T-helper 9 cell (primary cell): ENCODE measurements at places on chromosomes 16 and 17.

GRCh38 chr16:23496821-23497542 lies 13.3 kb downstream of the GGA2 start:
- no peak for DNase-seq

DNA sequence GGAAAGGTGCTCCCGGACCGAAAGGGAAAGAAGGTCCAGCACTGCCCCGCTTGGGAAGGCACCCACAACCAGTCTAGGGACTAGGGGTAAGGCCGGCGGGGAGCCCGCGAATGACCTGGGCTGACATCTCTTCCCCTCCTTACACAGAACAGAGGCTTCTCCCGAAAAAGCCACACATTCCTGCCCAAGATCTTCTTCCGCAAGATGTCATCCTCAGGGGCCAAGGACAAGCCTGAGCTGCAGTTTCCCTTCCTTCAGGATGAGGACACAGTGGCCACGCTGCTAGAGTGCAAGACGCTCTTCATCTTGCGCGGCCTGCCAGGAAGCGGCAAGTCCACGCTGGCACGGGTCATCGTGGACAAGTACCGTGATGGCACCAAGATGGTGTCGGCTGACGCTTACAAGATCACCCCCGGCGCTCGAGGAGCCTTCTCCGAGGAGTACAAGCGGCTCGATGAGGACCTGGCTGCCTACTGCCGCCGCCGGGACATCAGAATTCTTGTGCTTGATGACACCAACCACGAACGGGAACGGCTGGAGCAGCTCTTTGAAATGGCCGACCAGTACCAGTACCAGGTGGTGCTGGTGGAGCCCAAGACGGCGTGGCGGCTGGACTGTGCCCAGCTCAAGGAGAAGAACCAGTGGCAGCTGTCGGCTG lies 1.5 kb downstream of the CNP start:
- DNase-seq: no peak

DNA sequence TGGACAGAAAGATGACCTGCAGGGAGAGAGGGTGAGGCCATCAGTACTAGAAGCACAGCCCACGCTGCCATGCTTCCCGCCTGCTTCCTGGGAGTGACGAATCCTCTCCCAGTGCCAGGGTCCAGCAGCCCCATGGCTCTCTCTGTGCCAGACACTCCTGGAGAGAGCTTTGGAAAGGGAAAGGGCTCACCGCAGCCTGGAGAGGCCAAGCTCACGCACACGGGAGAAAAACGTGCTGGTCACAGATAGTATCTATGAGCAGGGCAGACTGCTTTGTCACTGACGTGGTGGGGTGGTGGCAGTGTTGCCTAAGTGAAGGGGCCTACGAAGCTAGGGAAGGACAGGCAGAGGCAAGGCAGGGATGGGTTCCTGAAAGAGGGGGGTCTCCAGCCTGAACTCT lies 5.4 kb downstream of the WBP2 start:
- DNase-seq: no peak

GRCh38 chr17:27577121-27577761 lies 53.7 kb upstream of the LGALS9 start:
- no peak for DNase-seq

- no peak for DNase-seq
Observed at GRCh38 chr16:69711115-69711740, 15.1 kb downstream of the NQO1 start.

DNA sequence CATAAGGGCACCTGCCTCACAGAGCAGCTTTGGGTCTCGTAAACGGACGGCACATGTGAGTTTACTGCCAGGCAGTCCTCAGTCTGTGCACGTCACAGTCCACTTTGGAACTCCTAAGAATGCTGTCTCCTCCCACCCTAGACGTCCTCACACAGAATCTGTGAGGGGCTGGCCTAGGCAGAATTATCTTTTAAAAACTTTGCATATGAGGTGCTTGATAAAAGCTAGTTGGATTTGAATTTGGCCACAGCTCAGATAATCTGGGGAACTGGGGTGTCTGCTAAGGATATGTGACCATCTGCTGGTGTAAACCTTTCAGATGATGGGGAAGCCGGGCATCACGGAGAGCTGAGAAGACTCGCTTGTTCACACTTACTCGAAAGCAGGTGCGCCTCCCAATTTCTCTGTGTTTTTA lies 64.4 kb downstream of the METRNL start:
- no peak for DNase-seq

DNA sequence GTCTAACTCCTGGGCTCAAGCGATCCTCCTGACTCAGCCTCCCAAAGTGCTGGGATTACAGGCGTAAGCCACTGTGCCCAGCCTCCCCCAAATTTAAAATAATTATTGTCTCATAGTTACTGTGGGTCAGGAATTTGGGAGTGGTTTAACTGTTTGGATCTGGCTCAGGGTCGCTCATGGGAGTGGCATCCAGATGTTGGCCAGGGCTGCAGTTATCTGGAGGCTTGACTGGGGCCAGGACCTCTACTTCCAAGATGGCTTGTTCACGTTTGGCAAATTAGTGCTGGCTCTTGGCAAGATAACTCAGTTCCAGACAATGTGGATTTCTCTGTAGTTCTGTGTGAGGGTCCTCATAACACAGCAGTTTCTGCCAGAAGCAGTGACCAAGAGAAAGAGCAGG lies 8.0 kb downstream of the TEN1 start:
- DNase-seq: no peak
